ENCODE measurements at places on chromosomes 2 and 18. TPM values are rescaled to one million over a fixed set of nuclear protein-coding genes. Genes with fewer than 3 reads are reported as not detected.

FAM110C gene
- 0.03 TPM for polyA plus RNA-seq

UGT1A3 gene
- polyA plus RNA-seq, result not detected

TXNDC2 gene
- polyA plus RNA-seq, result not detected

CGREF1 gene
- 6.6 TPM for polyA plus RNA-seq

TET3 gene
- polyA plus RNA-seq, result 11.2 TPM

PAIP2B gene
- polyA plus RNA-seq, result 10.6 TPM

HAUS1 gene
- 9.0 TPM for polyA plus RNA-seq

REEP1 gene
- polyA plus RNA-seq, result 8.2 TPM

NDUFB3 gene
- polyA plus RNA-seq, result 202 TPM

ATP6V1B1 gene
- 0.70 TPM for polyA plus RNA-seq

CFAP221 gene
- polyA plus RNA-seq, result not detected

CYP27A1 gene
- polyA plus RNA-seq, result 9.3 TPM

- no peak for DNase-seq
Observed at GRCh38 chr2:96510931-96511595, 5.9 kb upstream of the NEURL3 start.

GRCh38 chr2:129456691-129457090 lies 522.8 kb upstream of the RAB6C start:
- no peak for DNase-seq

DNA sequence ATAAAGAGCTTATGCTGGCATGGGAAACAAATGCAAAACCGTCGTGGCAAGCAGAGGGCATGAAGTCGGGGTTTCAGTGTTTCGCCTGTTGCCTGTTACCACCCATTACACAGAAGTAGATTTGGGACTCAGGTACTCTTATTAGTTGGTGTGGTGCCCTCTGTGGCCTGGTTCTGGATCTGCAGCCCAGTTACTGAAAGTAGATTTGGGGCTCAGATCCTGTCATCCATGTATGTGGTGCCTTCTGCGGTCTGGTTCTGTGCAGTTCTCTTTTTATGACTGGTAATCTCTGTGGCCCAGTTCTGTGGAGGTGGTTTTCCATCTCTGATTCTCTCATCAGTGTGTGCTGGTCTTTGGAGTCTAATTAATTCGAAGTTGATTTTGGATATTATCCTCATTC lies 45.2 kb downstream of the ADNP2 start:
- DNase-seq, result no peak

GRCh38 chr2:59456285-59456684 lies 1097.2 kb downstream of the BCL11A start:
- no peak for DNase-seq

DNA sequence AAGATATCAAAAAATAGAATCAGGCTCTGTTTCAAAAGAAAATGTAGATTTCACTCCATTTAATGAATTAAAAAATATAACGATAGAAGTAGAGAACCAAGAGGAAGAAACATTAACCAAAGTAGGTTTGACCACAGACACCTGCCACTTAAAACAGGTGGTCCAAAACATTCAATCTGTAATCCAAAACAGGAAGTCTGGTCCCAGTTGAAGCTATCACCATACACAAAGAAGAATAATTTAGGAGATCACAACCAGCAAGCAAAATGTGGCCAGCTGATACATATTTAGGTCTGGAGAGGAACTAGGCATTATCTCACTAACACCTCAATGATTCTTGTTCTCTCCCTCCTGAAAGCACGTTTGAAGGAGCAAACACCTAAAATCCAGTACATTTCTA lies 73.1 kb downstream of the FTCDNL1 start:
- DNase-seq, result no peak

GRCh38 chr2:109499566-109499965 lies 114.2 kb downstream of the SEPTIN10 start:
- DNase-seq, result no peak

GRCh38 chr2:17822445-17823117 lies 6.3 kb downstream of the MSGN1 start:
- no peak for DNase-seq

DNA sequence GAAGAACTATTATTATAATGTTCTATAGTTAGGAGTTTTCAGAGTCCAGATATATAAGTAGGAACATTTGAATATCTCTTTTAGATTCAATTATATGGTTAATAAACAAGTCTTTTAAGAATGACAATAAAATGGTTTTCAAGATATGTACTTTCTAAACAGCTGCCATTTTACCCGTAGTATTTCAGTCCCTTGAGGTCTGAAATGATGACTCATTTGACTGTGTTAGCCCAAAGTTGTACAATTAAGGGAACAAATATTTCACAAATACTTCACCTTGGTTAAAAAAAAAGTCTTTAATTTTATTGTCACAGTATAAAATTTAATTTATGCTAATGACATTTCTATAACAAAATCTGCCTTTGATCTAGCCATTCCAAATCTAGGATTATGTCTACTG lies 91.6 kb upstream of the TANK start:
- DNase-seq, result no peak

DNA sequence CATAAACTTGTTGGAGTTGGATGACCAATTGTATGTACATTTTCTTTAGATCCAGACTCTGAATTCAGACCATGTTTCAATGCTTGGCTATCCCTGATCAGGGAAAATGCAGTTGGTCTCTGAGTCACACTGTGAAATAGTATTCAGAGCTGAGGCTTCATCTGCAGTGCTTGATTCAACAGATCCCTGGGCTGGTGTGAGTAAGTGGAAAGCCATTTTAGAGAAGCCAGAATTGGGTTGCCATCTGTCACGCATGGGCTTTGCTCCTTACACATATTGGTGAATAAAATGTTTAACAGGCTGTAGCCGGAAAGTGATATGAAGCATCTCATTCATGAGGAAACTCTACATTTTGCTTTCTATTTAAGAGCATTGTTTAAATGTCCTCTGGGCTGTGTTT lies 50.0 kb upstream of the ACYP2 start:
- no peak for DNase-seq

GRCh38 chr2:174599310-174599921 lies 1.8 kb upstream of the WIPF1 start:
- DNase-seq, result no peak

DNA sequence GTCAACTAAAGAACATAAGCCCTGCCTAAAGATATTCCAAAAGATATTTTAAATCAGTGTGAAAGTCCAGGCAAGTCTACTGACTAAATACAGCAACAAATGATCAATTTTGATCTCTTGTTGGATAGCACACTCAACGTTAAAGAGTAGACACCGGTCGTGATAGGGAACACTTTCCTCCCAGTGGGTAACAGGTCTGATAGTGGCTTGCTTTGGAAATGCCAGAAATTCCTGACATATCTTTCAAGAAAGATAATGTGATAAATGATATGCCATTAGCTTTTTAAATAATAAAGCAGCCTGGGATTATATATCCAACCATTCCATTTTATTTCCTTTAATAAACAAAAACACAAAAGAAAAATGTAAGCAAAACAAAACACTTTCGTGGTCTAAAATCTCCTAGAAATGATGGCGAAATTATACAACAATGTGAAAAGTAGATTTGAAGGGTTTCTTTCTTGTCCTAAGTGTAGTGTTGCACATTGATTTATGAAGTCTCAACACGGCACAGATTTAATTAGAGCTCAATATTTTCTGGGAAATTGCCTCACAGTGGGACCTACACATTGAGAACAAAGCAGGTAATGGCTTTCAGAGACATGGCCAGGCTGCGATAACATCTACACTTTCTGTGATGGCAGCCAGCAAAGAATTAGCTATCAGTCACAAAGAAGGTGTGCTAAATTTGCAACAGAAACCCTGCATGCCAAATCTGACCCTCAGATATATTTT lies 158.6 kb downstream of the PPP1R1C start:
- no peak for DNase-seq

DNA sequence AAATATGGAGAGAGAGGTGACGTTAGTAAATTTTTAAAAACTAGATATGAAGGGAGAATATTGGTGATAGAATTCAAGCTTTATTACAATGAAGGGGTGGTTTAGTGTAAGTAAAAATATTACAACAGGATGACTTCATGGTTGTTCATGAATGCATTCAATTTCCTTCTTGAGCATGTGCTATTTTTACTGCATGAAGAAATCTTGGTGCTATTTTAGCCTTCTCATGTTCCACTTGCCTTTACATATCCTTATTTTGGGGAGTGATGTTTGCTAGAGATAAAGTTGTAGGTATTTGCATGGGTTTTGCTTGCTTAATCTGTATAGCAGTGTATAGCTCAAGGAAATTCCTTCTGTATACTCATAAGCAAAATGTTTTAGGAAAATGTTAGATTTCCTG lies 195.0 kb upstream of the MMADHC start:
- no peak for DNase-seq

- DNase-seq, result no peak
Observed at GRCh38 chr2:236670235-236670620, 100.6 kb downstream of the ACKR3 start.

DNA sequence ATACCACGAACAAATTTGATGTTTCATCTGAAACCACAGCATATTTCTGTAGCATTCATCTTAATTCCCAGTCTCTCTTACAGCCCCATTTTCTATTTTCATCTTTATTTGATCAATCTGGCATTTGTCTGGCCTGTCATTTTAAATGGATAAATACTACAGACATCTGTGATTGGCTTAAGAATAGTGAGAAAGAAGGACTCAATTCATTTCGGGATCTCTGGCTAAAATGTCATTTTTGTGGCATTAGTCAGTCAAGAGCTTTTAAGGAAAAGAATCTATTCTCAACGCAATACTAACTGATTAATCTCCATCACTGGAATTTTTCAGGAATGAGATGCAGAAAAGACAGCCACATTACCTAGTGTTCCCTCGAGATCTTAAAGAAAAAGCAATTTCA lies 585.9 kb downstream of the IRS1 start:
- DNase-seq, result no peak

GRCh38 chr2:239299218-239299939 lies 101.4 kb downstream of the HDAC4 start:
- DNase-seq, result no peak

DNA sequence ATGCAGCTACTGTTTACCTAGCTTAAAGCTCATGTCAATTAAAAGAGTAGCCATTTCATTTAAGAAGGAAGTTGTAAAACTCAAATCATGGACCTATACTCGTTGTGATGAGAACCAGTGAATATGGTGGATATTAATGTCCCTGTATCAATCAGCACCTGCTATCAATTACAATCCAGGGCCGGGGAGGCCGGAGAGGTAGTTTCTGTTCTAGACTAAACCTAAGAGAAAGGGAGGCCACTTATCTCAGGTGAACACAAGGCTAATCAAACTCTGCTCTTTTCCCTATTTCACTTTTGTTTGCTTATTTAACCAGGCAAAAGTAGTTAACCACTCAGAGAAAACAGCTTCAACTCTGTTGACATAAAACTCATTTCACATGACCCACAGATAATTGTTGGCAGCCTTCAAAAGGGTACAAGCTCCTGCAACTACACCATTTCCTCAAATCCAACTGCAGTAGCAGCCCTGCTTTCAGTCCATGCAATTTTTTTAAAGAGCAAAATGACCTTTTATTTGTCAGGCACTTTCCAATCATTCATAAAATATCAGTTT lies 27.8 kb upstream of the SLC9A2 start:
- DNase-seq, result no peak

All from psoas muscle (tissue), 8 donors.